Stimulated activated CD4-positive, alpha-beta T cell treated with anti-CD3 and anti-CD28 coated beads, Interleukin-4, amount 100 ng/mL, for 48 hours (primary cell): ENCODE measurements at places on chromosomes 5 and 9.

DNA sequence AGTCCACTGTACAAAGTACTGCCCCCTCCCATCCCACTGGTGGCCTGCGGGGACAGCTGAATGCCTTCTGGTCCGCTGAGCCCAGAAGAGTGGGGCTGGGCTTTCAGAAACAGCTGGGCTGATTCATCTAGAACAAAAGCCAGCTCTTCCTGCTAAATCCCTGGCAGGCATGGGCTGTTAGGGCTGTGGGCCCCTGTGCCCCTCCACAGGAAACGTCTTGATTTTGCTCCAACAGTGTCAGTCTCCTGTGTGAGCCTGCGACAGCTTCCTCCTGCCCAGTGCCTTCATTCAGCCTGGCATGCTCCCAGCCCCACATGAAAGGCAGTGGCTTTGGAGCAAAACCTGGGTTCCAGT, 6.9 kb upstream of the GSN start:
- DNase-seq, result no peak

DNA sequence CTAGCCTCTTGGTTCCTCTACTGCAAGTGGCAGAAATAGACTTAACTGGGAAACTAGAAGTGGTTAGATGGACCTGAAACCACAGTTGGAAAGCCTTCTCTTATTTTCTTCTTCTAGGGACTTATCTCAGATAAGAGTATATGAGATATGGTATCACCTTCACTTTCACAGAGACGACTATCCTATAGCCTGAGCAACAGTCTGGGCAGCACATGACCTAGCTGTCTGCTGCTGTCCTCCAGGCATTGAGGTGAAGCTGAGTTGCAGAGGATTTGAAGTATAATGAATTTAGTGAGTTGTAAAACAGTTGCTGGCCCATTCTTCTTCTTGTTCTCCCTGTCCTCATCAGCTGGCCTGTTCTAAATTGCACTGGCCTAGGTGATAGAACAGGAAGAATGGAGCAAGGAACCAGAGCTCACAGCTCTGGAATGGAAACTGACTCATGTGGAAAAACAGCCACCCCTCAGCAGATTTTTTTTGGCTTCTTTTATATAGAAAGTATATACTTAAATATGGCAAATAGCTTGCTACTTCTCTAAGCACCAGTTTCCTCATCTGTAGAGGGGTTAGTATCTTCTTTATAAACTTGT, 27.8 kb downstream of the RECK start:
- no peak for DNase-seq

DNA sequence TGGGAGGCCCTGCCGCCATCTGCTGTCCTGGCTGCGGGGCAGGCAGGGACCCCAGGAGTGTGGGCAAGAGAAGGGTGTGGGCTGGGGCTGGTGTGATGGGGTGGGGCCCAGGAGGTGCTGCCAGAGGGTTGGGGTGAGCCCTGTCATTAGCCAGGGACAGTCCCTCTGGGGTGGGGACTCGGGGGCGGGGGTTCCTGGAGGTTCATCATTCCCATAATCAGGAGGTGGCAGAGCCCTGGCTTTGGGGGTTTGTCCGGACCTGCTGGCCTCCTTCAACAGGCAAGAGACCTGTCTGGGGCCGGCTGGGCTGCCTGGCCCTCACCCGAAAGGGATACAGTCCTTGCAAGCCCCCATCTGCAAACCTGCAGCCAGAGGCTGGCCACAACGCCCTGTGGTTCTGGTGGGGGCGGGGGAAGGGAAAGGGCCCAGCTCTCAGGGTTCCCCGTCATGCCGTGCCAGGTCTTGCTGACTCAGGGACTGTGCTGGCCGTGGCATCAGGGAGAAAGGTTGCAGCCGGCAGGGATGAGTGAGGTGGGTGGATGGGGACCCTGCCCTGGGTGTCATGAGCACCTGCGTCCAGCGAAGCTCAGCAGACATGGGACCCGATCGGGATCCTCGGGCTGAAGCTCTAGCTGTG, 65.2 kb downstream of the MRPL36 start:
- DNase-seq, result no peak

DNA sequence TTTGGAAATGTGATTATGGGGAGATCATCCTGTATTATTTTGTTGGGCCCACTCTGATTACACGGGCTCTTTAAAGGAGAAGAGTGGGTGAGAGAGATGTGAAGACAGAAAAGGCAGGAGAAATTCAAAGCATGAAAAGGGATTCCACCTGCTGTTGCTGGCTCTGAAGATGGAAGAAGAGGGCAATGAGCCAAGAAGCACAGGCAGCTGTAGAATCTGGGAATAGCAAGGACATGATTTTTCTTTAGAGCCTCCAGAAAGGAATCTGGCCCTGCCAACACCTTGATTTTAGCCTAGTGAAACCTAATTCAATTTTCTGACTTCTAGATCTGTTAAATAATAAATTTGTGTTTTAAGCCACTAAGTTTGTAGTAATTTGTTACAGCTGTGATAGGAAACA, 11.3 kb downstream of the C9 start:
- DNase-seq, result no peak

- DNase-seq, result no peak
These were observed 33.1 kb upstream of the PRXL2C start for GRCh38 chr9:96688187-96688586.

- no peak for DNase-seq
These were observed 103.7 kb upstream of the ITGA1 start for GRCh38 chr5:52684051-52684450.

DNA sequence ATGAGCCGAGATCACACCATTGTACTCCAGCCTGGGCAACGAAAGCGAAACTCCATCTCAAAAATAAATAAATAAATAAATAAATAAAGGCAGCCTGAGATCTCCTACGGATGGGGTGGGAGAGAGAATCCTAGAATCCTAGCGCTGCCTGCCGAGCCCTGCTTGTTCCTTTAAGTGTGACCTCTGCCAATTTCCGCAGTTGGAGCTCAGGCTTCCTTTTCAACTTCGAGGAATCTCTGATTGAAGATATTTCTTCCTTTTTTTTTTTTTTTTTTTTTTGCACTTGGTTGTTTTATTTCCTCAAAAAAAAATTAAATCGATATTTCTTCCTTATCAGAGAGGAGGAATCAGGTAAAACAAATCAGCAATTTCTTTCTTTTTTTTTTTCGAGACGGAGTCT, 27.3 kb upstream of the MATR3 start:
- DNase-seq, result no peak

DNA sequence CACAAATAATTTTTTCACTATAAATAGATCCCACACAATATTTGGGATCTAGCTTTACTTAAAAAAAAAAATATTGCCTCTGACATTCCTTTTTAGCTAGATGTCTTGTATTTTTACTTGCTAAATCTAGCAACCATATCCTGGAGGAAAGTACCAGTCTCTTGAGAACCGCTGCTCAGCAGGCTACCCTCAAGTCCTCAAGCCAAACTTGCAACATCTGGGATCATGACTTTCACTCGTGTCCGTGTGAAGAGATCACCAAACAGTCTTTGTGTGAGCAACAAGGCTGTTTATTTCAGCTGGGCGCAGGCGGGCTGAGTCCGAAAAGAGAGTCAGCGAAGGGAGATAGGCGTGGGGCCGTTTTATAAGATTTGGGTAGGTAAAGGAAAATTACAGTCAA, 180.3 kb upstream of the FER start:
- DNase-seq, result no peak

GRCh38 chr5:31329715-31330114, 136.2 kb downstream of the CDH6 start:
- no peak for DNase-seq

GRCh38 chr5:139652788-139653241, 4.7 kb downstream of the CXXC5 start:
- no peak for DNase-seq

- DNase-seq, result no peak
These were observed 47.6 kb downstream of the ECPAS start for GRCh38 chr9:111436571-111436970.

DNA sequence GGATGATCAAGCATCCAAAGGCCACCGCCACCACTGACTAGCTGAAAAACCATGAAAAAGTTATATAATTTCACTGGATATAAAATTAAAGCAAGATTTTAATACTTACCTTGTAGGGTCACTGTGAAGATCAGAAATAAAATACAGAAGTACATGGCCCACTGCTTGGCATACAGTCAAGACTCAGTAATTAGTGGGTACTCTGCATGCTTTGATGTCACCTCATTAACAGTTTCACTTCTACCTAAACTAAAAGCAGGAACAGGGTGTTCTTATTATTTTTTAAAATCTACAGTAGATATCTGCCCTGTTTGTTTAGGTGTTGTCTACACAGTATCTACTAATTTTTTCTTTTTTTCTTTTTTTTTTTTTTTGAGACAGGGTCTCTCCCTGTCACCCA, 66.4 kb downstream of the NFIB start:
- DNase-seq, result no peak

GRCh38 chr5:54404568-54404967, 50.9 kb upstream of the HSPB3 start:
- no peak for DNase-seq

- no peak for DNase-seq
These were observed 192.5 kb upstream of the ZNF462 start for GRCh38 chr9:106670418-106670817.

DNA sequence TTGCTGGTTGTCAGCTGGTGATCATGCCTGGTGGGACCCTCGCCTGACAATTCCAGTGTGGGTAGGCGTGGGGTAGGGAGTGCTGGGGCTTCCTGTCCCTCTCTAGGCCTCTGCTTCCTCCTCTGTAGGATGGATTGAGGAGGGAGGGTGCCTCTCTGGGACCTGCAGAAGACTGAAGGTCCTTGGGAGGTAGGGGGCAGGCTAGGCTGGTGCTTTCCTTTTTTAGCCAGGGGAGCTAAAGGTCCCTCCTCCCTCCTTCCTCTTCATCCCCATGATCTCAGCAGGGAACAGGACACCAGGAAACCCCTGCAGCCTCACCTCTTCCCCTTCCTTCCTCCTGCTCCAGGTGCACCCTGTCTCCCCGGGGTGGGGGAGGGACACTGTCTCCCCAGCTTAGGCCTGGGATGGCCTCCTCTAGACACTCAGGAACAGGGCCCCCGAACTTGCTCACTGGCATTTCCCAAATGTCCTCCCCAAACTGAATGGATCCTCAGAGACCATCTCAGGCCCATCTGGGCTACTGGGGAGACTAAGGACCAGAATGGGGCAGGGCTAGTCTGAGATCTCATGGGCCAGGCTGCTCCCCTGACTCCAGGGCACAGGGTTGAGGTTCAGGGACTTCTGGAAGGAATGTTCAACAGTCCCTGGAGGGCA, 8.4 kb downstream of the SH2D3C start:
- DNase-seq, result no peak

- no peak for DNase-seq
These were observed 457.6 kb upstream of the ACTBL2 start for GRCh38 chr5:57940236-57940635.

DNA sequence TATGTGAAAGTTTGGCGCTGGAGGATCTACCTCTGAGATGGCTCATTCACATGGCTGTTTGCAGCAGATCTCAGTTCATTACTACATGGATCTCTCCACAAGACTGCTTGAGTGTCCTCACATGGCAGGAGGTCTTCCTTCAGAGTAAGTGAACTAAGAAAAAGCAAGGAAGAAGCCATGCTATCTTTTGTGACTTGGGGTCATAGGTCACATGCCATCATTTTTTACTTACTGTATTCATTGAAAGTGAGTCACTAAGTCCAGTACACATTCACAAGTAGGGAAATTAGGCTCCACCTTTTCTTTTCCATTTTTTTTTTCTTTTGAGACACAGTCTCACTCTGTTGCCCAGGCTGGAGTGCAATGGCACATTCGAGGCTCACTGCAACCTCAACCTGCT, 8.7 kb upstream of the CDKN2AIPNL start:
- DNase-seq, result no peak

- DNase-seq, result no peak
These were observed 3.9 kb downstream of the MLLT3 start for GRCh38 chr9:20618361-20618802.

DNA sequence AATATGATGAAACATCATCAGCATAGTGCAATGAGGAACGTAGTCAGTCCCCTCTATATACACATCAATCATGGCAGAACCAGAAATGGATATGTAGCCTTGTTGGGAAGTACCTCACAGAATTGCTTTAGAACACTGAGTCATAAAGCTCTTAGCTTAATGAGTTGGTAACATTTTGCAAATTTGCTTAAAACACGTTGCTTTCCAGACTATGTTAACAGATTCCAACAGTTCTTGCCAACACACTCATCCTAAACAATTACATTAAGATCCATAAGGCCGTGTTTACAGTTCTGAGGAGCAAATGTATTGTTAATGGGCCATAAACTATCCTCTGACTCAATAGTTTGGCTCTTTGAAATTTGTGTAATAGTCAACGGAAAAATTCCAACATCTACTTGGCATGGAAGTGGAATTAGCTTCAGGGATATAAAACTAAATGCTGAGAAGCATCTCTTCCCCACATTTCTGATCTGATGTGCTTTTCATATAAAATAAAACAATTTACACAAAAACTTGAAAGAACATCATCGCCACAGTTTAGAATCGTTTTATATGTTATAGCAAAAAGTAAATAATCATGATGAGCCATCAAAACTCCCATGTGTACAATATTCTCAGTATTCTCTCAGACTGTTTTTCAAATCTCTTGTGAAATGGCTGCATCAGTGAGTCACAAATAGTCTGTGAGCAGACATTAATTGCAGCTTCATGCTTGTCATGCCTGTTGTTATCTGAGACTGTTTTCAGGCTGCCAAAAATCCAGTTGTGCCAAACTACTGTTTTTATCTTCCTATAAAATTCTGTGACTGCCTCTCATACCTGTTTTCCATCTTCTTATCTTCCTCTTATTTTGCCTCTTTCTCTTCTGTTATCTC, 291.9 kb downstream of the COX7C start:
- DNase-seq, result no peak

DNA sequence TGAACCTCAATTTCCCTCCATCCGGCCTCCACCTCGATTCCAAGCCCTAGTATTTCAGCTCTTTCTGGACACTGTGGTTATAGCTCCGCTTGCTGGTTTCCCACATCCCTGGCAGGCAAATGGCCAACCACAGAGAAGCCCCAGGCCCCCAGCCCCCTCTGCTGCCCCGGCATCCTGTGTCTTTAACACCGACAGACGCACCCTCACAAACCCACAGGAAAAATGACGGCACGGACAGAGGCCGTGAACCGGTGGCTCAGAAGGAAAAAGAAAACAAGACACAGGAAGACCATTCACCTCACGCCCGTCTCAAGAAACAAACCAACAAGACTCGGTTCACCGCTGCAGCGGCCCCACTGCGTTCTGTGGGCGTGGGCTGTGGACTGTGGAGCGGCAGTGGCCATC, 1.5 kb upstream of the CLIC3 start:
- DNase-seq, result no peak

DNA sequence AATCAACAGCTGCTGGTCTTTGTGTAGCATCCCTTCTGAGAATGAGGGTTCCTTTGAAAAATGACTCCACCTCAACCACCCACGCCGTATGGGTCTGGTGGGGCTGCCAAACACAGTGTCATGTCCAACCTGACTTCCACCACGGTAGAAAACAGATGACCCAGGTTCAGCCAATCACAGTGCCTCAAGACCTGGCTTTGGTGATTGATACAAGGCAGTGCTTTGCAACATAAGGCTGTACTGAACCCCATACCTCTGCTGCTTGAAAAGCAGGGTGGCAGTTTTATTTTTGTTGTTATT, 11.5 kb upstream of the TGFBR1 start:
- DNase-seq, result no peak

GRCh38 chr5:89275066-89275855, 392.3 kb upstream of the MEF2C start:
- no peak for DNase-seq
